Chondrocyte (in vitro differentiated cells): ENCODE measurements at places on chromosomes 11 and 22.

DNA sequence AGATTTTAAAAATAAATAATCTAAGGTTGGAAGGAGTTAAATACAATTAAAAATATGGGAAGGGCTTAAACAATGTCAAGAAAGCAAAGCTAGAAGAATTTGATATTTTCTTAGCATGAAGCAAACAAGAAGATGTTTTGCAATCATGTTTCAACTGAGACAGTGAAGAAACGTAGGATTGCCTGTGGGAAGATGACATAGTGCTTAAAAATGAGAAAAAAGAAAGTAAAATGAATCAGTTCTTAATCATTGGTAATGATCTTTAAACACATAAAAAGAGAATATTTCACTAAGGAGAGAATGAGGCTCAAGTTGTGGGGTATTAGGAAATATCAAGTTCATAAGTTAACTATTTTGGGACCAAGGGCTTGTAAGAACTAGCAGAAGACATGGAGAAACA, 855.0 kb downstream of the METTL15 start:
- no peak for DNase-seq

DNA sequence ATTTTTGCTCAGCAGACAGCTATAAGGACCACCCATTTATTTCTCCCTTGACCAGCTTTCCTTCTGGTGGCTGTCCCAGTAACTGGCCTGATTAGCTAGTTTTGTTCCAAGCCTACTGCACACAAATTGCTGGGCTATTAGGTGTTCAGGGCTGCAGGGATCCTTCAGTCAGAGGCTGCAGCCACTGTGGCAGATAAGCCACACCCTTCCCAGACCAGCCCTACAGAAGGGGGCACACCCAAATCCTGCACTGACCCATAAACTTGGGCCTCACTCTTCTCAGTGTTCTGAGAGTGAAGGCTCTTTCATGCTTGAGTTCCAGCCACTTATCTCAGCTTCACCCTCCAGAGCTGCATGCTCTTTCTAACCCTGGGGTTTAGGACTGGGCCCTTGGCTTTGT, 200.0 kb downstream of the AASDHPPT start:
- no peak for DNase-seq

GRCh38 chr11:16155448-16155847, 200.9 kb downstream of the SOX6 start:
- no peak for DNase-seq

- no peak for DNase-seq
These were observed 360.8 kb upstream of the PITPNB start for GRCh38 chr22:28279888-28280287.

GRCh38 chr11:79244241-79244772, 196.5 kb downstream of the TENM4 start:
- DNase-seq: no peak

DNA sequence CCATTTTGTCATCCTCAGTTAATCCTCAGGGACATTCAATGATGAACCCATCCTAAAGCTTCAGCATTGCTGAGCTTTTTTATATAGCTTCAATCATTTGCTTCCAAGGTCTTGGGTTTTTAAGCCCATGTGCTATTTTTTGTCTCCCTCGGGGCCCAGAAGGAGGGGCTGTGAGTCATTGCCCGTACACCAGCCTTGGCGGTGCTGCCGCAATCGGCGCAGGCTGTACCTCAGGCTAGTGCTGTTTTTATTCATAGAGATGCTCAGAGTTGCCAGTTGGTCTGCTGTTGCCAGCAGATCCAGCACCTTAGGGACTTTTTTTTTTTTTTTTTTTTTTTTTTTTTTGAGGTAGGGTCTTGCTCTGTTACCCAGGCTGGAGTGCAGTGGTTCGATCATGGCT, 35.5 kb downstream of the ACO2 start:
- no peak for DNase-seq

GRCh38 chr22:40703736-40704135, 24.5 kb downstream of the MCHR1 start:
- DNase-seq: peak; percentile 68

- no peak for DNase-seq
These were observed 2.4 kb downstream of the FOXR1 start for GRCh38 chr11:118973985-118974384.

DNA sequence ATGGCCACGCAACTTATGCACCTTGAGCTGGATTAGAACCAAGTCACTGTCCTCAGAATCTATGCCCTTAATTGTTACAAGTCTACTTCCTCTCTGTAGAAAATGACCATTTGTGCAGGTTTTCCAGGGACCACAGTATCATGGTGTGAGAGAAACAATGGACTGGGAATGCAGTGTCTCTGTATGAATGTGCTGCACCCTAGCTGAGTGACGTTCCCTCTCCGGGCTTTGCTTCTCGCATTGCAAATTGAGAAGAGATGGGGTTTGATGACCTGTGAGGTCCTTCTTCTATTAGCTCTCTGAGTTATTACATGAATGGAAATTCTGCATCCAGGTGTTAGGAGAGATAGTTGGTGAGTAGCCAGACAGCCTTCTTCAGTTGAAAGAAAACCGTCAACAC, 1052.3 kb downstream of the NTM start:
- no peak for DNase-seq

DNA sequence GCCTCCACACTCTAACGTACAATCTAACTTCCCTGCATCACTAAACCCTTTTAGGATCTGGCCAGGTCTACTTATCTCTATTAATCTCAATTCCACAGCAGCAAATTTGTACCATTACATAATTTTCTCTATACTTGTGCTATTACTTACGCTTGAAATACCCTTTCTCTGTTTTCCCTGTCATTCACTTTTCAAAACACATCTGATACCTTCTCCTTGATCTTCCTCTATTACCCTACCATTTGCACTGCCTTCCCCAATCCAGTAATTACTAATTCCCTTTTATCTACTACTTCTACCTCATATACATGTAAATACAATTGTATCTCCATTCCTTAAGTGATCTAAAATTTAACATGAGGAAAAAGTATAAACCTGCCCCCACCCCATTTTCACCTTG, 14.0 kb downstream of the CHORDC1 start:
- DNase-seq: no peak

- no peak for DNase-seq
These were observed 6.8 kb upstream of the CAT start for GRCh38 chr11:34431979-34432378.

- no peak for DNase-seq
These were observed 541.5 kb upstream of the ANO3 start for GRCh38 chr11:25790396-25790795.

- DNase-seq: no peak
These were observed 318.6 kb upstream of the PLET1 start for GRCh38 chr11:112579282-112579681.

GRCh38 chr22:24170632-24171031, 10.7 kb upstream of the SUSD2 start:
- DNase-seq: no peak

GRCh38 chr11:126897430-126897829, 103.1 kb downstream of the KIRREL3 start:
- DNase-seq: no peak

DNA sequence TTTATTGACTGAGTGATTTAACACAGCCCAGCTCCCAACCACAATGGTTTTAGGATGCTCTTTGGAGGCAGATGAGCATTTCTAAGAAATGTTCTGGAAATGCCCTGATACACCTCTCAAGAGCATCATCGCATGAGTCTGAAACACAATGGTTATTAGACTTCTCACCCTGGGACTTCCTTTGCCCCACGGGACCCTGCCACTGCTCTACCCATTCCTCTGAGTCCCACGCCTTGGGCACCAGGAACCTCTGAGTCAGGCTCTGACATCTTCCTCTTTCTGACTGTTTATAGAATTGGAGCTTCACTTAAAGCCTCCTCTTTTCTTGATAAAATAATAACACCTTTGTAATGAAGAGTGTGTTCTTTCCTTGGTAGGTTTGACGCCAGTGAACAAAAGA, 85.6 kb upstream of the PARVA start:
- DNase-seq: no peak

DNA sequence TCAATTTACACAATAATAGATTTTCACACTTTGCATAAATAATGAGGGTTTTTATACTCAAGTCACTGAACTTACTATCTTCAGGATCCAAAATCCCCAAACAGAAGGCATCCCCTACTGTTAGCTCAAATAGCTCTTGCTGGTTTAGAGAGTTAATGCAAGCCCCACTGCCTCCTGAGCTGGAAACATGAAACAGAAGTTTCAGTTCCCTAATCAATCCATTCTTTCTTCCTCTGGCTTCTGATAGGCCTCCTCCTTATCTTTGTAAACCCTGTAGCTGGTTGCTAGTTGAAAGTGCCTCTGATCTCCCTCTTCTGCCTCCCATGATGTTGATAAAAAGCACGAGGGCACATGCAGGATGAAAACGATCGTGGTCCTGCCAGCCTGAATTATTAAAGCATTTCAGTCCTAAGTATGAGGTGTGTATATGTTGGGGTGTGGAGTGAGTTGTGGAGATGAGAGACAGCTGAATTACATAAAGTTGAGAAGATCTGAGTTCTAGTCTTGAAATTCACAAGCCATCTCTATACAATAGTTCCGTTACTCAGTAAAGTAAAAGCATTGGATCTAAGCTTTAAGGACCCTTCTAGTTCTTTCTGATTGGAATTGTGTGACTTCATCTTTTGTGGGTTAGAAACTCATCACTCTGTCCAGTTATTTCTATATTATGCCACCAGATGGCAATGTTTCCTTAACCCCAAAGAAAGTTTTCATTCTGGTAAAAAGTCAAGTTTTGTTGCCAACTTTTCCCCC, 35.0 kb upstream of the EHF start:
- no peak for DNase-seq

DNA sequence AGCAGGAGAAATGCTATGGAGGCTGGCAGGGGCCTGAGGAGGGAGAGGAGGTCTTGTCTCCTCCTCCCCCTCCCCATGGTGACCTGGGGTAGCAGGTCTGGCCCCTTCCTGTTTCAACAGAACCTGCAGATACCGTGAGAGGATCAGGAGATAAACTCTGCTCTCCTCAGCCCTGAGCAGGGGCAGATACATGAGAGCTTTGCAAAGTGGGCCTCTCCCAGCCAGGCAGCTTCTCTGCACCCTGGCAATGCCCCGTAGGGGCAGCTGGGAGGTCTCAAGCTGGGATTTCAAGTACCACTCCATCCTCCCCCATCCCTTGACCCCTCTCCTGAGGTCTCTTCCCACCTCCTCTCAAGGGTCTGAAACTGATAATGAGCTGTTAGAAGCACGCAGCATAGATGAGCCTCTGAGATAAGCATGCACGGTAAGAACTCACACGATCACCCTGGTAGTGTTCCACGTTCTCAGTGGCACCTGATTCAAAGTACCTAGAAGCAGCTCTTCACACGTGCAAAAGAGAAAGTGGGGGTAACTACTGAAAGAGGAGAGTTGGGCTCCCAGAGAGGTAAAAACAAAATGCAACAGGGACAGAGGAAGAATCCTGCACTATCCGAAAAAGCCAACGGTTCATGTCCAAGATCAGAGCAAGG, 4.9 kb upstream of the CCDC86 start:
- no peak for DNase-seq

DNA sequence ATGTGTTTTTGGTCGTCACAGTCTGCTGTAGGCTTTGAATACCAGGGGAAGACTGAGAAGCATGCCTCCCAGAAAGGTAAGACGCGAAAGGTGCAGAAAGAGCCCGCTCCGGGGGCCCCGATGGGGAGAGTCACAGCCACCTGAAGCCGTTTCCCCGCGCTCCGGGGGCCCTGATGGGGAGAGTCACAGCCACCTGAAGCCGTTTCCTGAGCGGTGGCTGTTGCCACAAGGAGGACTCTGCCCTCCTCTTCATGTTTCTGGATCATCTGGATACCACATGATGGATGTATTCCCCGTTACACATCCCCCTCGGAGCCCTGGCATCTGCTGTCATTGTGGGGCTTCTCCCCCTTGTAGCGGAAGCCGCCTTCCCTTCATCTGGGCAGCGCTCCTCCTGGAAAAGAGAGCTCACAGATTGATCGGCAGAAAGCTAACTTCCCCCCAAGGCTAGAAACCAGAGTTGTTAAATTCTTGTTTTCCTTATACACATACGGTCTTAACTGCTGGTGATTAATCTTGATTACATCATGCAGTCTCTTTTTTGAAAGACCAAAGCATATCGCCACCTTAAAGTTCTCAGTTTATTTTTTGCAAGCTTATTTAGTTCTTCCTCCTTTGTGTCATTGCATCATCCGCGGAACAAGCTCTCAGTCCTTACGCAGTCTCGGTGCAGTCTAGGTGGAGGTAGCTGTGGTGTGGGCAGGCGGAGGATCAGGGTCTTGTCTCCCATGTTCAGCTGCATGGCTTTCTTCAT, 17.5 kb downstream of the CTTN start:
- DNase-seq: peak; percentile 76

- DNase-seq: no peak
These were observed 6.3 kb downstream of the ARHGEF17 start for GRCh38 chr11:73314117-73314961.

GRCh38 chr11:120918257-120918656, 105.6 kb upstream of the TBCEL start:
- no peak for DNase-seq

DNA sequence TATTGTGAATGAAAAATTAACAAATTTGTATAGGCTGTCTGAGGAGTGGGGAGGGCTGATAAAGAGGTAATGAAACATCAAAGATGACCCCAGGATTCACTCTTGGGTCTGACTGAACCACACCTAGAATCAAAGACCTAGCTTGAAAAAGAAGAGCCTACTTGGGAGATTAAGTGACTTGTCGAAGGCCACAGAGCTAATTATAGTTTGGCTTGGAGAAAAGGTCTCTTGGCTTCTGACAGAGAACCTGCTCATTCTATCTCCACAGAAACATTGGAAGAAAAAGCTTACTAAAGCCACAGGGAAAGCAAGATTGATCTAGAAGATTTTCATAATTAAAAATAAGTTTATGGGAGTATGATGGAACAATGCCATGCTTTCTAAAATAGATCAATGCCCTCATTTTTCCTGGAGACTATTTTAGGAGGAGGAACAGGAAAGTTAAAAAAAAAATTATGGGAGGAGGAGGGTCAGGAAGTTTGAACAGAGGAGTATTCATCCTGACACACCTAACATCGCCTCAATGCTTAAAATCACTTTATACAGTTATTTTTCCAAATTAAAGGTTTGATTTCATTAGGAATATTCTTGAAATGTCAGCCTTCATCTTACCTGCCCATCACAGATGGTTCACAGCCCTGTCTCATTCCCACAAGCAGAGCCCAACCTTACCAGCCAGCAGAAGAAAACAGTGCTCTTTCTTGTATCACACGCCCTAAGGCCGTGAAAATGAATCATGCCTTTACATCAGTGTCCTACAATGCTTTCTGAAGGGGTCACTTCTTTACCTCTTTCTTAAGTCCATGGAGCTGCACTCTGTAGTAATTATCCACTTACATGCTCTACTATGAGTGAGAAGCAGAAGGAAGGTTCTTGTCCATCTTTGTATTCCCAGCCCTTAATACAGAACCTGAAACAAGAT, 231.1 kb upstream of the MPPED2 start:
- DNase-seq: no peak
